NCI-H345 (cell line): ENCODE measurements at places on chromosomes 2 and 18.

- peak; percentile 86 for DNase-seq
Observed at GRCh38 chr2:113198790-113199612, 25.2 kb downstream of the PSD4 start.

- peak; percentile 63 for DNase-seq
Observed at GRCh38 chr2:23386339-23387220, 1.6 kb downstream of the KLHL29 start.

GRCh38 chr2:133676392-133677130, 108.3 kb upstream of the NCKAP5 start:
- no peak for DNase-seq

DNA sequence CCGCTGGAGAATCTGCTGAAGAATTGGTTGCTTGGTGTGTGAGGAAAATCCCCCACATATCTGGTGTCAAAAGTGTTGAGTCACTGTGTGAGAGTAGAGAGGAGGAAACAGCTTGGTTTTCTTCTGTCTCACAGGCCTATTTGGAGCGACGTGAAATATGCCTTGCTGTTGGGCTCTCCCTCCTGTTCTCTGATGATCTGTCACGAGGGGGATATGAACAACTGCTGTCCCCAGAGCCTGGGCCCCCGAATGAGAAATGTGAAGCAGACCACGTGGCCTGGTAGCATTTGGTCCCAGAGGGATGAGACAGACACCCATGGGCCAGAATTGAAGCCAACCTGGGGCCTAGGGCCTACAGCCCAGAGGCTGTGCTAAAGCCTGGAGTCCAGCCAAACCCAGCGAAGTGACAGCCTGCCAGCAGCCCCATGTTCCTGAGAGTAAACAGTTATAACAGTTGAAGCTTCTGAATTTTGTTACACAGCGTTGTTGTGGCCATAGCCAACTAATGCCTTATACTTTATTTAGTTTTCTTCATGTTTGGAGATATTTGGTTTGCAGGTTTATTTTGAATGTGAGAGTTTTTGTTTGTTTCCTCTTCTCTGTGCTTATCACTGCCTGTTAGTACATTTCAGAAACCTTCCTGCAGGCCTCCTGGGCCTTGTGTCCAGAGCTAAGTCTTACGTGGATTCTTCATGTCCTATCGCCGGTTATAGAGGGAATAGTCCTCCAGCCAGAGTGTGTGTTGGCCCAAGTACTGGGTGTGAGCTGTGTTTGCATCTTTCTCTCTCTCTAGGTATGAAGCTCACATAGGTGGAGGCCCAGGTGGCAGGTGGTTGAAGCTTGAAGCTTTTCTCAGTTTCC, 18.7 kb upstream of the COLEC12 start:
- DNase-seq, result no peak

DNA sequence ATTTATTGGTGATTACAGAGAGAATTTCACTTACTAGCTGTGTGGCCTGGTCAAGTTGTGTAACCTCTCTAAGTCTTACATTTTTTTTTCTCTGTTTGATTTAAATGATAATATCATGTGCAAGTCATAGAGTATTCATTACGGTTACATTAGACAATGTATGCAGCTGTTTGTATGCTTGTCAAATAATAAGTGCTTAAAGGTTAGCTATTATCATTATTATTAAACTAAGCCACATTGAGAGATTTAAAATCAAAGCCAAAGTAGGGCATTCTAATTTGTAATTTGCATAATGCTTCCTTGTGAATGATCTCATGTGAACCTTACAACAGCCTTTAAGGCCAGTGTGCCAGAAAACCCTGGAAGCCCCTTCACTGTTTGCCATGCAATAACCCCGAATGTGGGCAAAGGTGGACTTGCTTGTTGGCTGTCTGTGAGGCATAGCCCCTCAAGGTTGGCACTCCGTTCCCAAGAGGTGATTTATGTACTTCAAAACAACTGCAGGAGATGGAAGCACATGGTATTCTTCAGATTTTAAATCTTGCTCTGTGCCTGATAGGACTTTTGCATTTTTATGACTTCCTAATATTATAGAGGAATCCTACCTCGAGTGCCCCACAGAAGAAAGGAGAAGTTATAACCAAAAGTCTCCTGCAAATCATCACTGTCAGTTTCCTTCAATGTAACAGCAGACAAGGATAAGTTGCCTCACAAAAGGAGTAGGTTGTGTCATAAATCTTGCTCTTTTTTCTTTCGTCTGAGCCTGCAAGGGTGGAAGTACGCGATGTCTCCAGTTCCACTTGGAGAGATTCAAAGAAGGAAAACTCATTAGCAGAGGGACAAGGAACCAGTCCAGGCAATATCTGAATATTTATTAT, 272.0 kb downstream of the TGIF1 start:
- DNase-seq, result no peak

GRCh38 chr2:102060792-102061191, 69.0 kb downstream of the IL1R2 start:
- DNase-seq, result no peak

GRCh38 chr2:27967076-27967475, 76.5 kb downstream of the BABAM2 start:
- no peak for DNase-seq

DNA sequence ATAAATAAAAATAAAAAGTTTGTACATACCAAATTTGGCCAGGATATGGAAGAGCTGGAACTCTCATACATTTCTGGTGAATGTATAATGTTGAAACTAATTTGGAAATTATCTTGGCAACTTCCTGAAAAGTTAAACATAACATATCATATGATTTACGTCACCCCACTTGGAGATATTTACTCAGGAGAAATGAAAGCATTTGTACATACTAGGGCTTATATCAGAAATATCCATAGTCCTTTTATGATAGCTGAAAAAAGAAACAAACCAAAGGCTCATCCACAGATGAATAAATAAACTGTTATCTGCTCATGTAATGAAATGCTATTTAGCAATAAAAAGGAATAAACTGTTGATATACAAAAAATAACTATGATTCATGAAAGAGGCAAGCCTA, 318.2 kb upstream of the NRXN1 start:
- no peak for DNase-seq

GRCh38 chr2:64765160-64765805, 111.6 kb upstream of the SERTAD2 start:
- no peak for DNase-seq

DNA sequence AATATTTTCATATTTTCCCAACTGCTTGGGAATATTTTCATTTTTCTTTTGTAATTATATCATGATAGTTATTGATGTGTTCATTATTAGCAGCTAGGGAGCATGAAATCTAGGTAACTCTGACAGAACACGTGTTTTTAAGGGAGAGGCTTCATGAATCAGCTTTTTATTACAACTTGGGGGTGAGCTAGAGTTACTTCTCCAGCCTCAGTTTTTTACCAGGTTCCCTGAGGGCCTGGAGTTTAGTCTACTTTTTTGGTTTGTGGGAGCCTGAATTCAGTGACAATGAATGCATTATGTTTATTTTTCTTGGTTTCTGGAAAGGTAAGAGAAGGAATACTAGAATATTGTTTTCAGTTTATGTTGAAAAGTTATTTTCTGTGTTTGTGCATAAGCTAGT, 18.0 kb downstream of the NAB1 start:
- no peak for DNase-seq

GRCh38 chr2:171651667-171652415, 35.4 kb upstream of the DYNC1I2 start:
- no peak for DNase-seq

GRCh38 chr2:3547915-3548314, 10.2 kb downstream of the RNASEH1 start:
- DNase-seq, result no peak

DNA sequence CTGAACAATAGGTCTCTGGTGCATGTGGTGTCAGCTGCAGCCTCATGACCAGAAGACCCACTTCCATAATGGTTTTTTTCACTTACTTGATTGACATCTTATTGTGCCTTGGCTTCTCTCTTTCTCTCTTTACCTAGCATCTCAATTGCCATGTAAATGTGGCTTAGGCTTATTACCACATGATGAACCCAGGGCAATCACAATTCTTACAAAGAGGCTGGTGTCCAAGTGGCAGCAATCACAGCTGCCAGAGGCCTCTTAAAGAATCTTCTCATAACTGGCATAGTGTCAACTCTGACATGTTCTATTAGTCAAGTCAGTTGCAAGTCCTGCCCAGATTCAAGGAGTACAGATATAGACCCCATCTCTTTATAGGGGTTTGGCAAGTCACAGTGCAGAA, 1224.8 kb downstream of the SUCLG1 start:
- no peak for DNase-seq

- DNase-seq, result no peak
Observed at GRCh38 chr2:211077216-211077767, 520.9 kb downstream of the CPS1 start.

GRCh38 chr18:41829647-41830516, 125.2 kb upstream of the PIK3C3 start:
- no peak for DNase-seq

- peak; percentile 1 for DNase-seq
Observed at GRCh38 chr18:51448949-51449348, 251.5 kb upstream of the MEX3C start.

DNA sequence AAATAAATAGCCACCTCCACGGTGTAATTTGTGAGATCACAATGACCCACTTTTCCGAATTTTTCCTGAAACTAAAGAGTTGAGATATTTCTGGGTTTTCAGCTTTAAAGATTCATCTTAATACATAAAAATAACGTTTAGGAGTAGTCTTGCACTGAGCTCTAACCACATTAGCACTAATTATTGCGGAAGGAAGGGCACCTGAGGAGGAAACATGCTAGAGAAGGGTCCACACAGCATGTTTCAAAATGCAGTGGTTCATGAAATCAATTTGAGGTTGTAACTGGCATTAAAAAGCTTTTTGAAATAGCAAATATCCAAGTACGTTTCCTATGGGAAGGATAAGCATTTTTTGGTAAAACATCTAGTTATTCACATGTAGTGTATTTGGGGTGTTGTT, 8.4 kb downstream of the INPP4A start:
- DNase-seq, result no peak

DNA sequence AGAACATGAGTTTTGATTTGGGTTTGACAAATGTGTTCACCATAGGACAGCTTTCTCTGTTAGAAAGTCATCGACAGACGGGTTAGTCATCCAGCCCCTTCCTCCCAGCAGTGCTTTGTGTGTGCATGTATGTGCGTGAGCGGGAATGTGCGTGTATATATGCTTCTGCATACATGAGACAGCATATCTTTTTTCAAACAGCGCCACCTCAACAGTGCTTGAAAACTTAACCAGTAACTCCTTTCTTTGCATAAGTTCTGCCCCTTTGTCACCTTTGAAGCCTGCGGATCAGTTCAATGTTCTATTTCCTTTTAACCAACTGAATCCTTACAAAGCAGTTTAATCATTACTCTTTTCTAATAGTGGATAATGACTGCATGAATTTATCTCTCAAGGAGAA, 351.4 kb downstream of the LPIN1 start:
- no peak for DNase-seq

- DNase-seq, result no peak
Observed at GRCh38 chr18:55109818-55110414, 150.7 kb upstream of the CCDC68 start.

DNA sequence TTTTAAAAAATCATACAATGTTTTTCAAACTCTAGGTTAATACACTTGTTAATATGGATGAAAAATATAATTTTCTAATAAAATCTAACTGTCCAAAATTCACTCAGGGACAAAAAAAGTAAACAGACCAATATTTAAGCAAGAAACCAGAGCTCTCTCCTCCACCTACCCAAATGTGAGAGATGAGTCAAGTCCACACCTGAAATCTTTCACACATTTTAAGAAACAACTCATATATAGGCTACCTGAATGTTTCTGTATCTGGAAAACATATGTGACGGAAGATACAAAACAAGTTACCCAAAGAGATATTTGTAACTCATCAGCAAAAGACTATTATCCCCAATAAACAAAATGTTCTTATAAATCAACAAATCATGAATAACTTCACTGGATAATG, 20.2 kb downstream of the ZNF516 start:
- DNase-seq, result no peak

DNA sequence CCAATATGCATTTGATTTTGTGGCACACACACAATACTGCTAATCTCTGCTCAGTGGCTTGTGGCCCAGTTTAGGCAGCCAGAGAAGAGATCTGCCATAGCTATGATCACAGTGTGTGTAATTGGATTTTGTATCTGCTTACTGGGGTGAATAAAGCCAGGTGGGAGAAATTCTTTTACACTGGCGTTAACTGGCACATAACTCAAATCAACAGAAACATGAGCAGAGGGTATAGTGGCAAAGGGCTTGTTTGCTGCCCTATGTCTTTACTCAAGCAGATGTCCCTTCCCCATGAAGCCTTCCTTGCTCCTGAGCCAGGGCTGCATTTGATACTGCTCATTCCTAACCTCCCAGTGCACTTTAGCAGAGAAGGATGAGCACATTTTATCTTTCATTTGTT, 28.5 kb downstream of the STON1 start:
- DNase-seq, result no peak

DNA sequence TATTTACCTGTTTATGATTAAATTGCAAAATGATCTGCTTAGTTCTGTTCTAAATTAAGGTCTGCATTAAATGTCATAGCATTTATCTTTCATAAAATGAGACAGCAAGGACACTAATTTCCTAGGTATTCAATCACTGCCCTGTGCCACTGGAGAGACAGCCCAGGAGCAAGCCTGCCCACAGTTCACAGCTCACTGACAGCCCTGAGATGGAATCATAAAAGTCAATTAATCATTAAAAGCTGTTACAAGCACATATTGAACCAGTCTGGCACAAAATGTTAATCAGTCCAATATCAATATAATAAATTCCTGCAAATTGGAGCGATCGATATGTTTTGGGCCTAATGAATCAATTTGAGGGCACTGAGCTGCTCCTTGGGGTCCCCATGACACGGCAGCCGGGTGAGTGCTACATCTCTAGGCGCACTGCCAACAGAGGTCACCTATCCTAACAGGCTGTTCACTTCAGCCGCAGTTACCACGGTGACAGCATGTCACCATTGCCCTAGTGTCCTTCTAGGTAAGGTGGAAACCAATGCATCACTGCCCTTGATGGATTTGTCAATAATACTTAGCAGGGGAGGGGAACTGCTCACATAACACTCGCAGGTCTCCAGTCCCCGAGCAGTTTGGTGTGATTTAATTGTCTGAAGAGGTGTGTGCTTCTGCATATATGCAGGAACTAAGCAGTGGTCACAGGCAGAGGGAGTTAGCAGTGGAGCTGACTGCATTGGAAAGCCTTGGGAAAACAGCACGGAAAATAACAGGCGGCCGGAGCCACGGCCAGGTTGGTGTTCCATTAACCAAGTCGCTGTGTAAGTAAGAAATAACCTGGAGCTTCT, 47.3 kb downstream of the POU3F3 start:
- peak; percentile 82 for DNase-seq

GRCh38 chr2:69151931-69152330, 139.0 kb downstream of the ANTXR1 start:
- DNase-seq, result no peak
